ENCODE measurements at places on chromosomes 2 and 18.
A peak's percentile ranks its signal among the peaks of the same experiment; 100 is the strongest.

GRCh38 chr2:43995733-43996533 lies at the start of gene LRPPRC:
Gene LRPPRC, minus strand, starts transcription at chr2:43995989. Its CDS starts 42 bp downstream, at chr2:43995947.
- peak; percentile 96 for DNase-seq

- peak; percentile 95 for DNase-seq
These were observed 10.4 kb upstream of the KCNE4 start for GRCh38 chr2:223041527-223042109.

GRCh38 chr2:64809216-64809615 lies 155.5 kb upstream of the SERTAD2 start:
- no peak for DNase-seq

DNA sequence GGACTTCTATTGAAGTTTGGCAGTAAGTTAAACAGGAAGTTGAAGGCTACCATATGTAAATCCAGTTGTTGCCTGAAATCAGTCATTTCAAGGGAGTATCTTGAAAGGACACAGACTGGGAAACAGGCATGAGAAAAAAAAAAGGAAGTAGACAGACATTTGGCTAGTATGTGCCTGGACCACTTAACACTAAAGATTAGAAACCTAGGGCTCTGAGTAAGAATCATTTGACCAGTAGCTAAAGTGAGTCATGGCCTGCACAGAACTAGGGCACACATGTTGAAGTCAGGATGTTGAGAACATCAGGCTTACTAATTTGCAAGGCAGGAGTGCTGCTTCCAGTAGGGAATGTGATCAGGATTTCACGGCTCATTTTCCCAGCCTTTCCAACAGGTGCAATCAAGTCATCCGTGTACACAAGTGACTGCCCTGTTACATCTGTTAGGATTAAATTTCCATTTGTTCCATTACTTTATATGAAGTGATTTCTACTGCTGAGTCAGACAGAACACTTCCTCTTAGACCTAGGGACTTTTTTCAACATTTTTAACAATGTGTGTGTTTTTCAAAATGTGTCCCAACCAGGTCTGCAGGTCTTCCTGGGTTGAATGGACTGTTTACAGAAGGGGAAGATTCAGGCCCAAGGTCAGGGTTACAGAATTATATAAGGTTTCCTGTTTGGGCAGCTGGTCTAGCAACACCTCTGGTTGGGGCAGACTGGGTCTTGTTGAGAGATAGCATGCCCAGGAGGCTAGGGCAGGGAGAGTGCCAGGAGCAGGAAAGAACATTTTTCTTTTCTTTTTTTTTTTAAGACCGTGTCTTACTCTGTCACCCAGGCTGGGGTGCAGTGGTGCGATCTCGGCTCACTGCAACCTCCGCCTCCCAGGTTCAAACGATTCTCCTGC lies 145.6 kb downstream of the TGIF1 start:
- no peak for DNase-seq

DNA sequence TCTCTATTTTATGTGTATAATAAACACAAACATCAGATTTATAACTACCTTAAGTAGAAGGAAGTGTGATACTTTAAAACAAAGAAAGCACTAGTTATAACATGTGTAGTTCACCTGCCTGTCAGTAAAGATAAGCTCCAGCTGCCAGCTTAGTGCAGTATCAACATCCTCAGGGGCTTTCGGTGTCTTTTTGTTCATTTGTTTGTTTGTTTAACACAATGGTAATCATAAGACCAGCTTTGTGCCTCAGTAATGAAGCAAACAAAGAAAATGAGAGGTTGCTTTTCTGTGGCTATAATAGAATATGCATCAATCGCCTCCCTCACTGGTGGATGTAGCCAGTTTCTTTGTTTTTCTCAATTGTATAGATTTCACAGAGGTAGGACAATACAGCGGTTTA lies 1499.0 kb upstream of the TMEFF2 start:
- DNase-seq: no peak

DNA sequence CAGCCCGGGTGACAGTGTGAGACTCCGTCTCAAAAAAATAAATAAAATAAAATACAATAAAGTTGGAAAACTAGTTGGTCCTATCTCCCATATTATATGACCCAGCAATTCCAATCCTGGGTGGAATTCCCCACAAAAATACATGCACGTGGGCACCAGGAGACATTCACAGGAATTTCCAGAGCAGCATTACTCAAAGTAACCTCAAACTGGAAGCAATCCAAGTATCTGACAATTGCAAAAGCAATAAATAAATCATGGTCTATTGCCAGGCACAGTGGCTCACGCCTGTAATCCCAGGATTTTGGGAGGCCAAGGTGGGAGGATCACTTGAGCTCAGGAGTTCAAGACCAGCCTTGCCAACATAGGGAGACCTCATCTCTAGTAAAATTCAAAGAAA lies 101.2 kb upstream of the MAP4K4 start:
- no peak for DNase-seq

DNA sequence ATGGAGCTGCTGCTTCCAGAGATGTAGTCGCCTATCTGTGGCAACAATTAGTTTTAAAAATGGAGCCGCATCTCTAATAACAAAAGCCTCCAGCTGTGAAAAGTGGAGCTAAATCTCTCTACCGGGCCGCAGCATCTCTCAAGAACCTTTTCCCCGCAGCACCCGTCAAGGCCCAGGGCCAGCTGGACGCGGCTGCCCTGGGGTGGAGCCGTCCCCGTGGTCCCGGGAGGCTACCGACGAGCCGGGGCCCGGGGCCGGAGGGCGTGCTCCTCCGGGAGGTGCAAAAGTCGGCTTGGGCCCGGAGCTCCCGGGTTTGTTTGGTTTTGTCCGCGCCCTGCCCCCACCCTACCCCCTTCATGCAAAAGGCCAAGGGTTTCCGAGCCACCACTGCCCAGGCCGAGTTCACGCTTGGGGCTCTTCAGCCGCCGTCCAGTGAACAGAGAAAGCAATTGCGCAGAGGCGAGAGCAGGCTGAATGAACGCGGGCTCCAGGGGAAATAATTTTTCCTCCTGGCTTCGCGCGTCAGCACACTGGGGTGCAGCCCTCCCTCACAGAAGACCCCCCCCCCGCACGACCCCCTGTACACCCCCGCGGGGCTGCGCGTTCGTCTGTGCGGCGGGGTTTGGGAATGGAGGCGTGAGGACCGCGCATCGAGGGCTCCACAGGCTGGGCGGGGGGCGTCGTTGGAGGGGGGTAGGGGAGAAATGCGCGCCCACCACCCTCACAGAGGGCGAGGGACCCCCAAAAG lies 557 bp upstream of the GREB1L start:
- no peak for DNase-seq

DNA sequence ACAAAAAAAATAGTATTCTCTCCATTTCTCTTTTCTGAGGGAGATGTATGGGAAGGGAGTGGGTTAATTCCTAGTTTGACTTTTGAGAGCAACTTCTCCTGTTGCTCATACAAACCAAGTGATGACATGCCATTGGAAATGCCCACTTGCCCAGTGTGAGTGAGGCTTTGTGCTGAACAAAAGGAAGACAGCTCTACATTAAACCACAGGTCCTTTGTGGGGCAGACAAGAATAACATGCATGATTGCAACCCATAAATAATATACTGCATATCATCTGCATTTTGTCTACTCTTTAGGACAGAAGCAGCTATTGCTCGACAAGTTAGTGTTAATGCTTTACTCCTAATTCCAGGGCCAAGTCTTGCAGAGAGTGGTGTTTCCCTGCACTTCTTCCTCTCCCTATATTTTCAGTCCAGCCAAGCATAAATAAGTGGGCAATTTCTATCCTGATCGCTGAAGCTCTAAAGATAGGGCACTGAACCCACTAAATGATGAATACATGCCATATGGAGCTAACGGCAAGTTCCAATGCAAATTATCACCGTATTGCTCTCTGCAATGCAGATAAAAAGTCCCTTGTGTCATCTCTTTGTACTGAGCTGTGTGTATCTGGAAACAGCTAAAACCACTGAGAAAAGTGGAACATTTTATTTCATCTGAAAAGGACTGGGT lies 19.4 kb upstream of the EHBP1 start:
- DNase-seq: no peak

DNA sequence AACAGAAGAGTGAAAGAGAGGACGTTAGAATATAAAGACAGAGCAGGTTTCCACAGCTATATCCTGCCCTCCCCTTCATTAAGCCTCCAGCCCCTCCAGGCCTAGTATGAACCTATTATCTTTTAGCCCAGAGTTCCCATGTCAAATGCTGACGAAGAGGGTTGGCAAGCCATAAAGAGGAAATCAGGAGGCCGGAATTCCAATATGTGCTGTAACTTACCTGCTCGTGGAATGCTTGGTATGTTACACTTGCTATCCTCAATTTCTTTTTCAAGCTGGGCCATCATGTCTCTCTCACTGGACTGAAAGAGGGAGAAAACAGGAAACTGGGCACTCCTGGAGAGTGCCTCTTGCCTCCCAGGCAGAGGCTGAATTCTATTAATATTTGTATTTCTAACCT lies 264.1 kb downstream of the TRIB2 start:
- no peak for DNase-seq

GRCh38 chr18:22521026-22521707 lies 103.5 kb upstream of the CTAGE1 start:
- DNase-seq: no peak

DNA sequence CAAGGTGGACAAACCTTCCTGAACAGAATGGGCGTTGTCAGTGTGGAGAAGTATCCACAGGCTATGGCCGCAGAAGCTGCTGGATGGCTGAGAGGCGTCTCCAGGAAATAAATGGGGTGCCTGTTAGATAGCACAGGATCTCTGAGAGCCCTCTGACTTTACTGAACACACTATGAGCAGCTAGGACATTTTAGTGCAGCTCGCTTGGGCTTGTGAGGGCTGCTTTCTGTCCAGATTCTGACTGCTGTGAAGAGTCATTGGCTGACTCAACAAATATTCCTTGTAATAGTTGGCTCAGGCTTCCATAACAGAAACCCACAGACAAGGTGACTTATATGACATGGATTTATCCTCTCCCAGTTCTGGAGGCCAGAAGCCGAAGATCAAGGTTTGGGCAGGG lies 100.2 kb upstream of the SNTG2 start:
- no peak for DNase-seq

DNA sequence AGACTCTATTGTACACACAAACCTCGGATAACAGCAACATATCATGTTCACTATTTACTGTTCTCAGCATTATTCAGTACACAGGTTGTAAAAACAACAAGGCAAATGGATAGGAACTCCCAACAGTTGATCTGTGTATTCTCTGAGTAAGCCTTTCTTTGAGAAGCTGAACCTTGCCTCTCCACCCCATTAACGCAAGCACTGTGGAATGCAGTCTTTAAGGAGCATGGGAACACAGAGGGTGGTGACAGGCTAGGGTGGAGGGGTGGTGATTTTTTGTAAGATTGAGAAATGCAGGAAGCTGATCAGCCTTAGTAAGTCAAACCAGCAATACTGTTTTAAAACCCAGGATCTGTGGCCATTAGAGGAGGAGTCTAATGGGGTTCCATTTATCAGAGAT lies 19.6 kb upstream of the SERPINB11 start:
- DNase-seq: no peak

DNA sequence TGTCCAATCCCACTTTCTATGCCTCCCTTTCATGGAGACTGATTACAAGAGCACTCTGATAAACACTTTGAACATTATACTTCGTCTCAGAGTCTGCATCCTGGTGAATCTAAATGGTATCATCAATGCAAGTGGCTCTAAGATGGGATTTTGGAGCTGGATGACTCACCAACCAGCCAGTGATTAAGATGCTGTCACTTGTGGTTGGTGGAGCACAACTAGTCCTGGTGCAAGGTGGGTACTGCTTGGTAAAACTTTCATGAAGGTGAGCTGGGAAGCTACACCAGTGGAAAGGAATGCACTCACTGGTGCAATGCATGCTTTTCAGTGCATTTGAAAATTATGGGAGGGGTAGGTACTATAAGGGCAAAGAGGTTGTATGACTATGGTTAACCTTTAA lies 137.7 kb upstream of the TRIB2 start:
- no peak for DNase-seq

- DNase-seq: peak; percentile 67
These were observed 40.0 kb upstream of the PUM2 start for GRCh38 chr2:20390524-20391123.

DNA sequence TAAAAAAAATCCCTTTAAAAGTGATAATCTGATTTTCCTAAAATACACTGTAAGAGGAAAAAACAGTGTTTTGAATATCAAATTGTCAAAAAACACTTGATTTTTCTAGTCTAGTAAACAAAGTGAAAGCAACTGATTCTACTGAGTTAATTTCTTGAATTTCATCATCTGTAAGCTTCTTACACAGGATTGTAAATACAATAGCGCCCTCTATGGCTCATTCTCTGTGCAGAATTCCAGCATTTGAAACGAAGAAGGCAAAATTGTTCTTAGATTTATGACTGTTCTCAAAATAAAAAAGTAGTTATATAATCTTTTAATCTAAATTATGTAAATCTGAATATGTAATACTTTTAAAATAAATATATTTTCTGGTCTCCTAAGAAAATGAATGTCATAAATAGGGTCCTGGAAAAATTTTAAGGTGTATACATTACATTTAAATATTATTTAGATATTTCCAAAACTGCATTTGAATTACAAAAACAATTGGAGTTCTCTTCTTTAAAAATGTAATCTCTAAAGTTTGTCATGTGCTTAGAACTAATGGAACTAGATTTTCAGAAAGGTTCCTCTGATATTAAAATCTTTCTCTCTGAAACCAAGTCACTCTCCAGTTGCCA lies 176.9 kb upstream of the MC4R start:
- DNase-seq: no peak

- no peak for DNase-seq
These were observed 26.6 kb upstream of the SEH1L start for GRCh38 chr18:12921178-12921577.

DNA sequence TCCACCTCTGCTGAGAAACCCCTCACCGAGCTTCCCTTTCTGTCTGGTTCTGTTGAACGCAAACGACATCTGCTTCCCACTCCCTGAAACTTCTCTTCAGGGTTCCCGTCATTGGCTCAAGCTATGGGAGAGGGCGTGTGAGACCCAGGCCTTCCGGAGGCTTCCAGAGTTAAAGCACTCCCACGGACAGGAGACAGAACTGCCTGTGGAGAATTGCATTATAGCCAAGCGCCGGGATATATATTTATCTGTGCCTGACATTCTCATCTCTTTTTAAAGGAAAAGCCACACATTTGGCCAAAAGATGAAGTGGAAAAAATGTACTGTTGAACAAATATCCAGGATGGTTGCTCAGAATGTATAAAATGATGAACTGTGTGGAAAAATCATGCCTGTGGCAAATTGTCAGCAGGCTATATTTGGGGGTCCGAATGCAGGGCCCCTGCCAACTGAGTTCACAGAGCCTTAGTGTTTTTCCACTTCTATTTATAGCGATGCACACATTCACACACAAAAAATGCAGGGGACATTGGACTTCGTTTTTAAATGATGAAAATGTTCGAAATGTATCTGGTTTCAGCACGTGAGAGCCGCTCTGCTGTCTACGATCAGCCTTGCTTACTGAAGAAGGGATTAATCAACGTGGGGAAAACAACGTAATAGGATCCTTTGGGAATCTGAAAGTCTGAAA lies 59.5 kb downstream of the E2F6 start:
- no peak for DNase-seq

GRCh38 chr2:197216361-197216979 lies 94.1 kb downstream of the ANKRD44 start:
- DNase-seq: no peak

DNA sequence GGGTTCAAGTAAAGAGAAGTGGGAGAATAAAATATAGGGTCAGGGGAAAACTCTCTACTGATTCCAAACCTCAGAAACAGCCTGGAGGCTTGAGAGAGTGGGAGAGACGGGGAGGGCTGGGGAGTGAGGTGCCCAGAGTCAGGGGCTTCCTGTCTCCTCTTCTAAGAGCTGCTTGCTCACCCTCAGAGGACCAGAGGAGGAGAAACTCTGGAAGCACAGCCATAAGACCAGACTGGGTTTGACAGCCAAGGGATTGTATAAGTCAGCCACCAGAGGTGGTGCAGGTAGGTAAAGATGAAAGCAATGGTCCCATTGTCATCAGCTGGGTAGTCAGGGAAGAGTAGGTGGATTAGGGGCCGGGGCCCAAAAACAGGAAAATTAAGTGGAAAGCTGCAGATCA lies 259.4 kb downstream of the TNS1 start:
- peak; percentile 54 for DNase-seq
